ENCODE measurements at places on chromosomes 6 and 20.

DNA sequence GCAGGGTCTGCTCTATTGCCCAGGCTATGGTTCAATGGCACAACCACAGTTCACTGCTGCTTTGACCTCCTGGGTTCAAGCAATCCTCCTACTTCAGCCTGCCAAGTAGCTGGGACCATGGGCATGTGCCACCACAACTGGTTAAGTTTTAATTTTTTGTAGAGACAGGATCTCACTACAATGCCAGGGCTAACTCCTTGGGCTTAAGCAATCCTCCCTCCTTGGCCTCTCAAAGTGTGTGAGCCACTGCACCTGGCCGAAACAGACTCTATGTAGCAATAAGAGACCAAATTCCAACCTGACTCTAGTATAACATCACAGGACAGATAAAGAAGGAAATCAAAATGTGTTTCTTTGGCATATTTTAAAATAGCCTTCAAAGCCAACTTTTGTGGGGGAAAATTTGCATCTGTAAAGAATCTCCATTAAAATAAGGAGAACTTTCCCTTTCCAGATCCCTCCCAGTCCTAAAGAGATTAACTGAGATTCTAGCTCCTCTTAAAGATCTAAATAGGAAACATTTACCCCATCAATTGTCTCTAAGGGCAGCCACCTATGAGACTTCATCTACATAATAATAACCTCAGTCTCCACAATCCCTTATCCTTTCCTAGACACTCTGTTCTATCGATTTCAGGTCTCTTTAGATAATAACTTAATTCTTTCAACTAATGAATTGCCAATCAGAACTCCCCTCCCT, 94.7 kb upstream of the PLCB4 start:
- no peak for DNase-seq

DNA sequence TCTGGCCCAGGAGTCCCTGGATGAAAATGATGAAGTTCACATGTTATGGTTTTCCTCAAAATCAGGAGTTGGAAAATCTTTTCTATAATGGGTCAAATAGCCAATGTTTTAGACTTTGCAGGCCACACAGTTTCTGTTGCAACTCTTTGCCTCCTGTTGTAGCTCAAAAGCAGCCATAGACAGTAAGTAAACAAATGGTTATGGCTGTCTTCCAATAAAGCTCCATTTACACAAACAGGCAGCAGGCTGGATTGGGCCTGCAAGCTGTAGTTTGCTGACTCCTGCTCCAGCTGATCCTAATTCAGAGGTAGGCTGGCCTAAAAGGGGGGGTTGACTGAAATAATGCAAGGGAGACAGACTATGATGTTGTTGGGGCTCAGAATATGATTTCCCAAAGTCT, 33.0 kb downstream of the METTL24 start:
- DNase-seq, result no peak

DNA sequence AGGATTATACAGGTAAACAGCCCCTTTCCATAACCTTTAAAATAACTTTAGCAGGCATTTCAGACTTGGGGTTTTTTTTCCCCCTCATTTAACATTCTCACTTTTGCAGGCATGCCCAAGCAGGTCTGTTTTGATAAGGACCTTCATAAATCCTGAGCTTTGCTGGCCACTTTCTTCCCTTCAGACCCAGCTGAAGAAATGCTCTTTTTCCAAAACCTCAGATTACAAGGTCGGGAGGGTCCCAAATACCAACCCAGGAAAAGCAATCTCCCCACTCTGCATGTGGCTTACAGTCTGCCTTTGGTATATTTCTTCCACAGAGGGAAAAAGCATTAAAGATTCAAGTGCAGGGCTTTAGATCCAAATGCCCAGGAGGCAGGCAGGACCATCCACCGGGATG, 6.8 kb downstream of the NFATC2 start:
- DNase-seq, result no peak

GRCh38 chr6:46014511-46015118, 1.0 kb downstream of the CLIC5 start:
- peak; percentile 27 for DNase-seq

DNA sequence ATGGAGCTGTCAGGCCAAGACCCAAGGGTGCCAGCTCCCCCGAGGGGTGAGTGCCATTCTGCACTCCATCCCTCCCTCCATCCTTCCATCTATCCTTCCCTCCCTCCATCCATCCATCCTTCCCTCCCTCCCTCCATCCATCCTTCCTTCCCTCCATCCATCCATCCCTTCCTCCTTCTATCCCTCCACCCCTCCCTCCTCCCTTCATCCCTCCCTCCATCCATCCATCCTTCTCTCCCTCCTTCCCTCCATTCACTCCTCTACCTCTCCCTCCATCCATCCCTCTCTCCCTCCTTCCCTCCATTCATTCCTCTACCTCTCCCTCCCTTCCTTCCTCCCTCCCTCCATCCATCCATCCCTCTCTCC, 41.3 kb upstream of the MRGBP start:
- no peak for DNase-seq

DNA sequence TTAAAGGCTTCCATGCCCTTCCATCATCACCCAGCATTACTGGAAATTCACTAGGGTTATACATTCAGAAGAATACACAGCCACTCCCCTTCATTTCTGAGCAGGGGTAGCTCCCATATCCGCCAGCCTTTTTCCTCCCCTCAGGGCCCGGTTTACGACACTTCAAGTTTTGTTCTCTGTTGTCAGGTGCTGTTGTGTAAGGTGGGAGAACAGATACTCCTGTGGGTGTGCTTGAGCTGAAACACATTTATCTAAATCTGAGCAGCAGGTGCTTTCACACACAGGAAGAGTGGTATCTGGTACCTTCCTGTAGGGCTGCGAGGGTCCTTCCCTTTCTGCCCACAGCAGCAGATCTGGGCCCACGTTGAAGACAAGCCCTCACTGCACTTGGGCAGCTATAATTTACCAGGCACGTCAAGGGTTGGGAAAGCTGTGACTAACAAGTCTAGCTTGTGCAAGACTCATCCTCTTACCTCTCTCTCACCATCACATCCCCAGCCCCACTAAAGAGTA, 215.8 kb upstream of the RREB1 start:
- DNase-seq, result no peak

DNA sequence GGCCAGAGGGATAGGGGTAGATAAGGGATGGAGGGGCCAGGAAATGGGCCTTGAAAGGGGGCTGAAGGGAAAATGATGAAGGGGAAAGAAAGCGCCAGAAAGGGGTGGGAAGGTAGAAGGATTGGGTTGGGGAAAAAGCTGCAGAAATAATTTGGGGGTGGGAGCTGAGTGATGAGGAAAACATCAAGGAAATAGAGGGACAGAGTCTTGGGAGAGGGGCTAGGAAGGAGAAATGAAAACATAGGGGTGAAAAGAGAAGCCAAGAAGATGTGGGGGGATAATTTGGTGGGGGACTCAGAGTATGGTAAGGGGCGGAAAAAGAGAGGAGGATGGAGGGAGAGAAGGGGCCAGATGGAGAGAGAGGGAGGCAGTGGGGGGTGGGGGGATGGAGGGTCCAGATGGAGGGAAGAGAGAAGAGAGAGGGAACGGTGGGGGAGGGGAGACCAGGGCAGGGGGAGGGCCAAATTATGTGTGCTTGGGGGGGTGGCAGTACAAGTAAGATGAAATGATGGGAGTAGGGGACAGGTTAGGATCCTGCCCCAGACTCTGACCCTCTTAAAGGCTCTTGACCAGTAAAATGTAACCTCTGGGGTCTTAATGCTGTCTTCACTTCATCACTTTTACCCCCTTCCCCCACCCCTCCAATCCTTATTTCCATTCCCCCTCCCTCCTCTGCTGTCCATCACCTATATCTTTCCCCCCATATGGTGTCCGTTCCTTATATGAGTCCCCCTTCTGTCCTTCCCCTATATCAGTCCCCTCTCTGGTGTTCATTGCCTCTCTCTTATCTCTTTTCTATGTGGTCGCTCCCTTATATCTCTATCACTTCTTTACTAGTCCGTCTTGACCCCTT, 852 bp downstream of the SYNGAP1 start:
- no peak for DNase-seq

DNA sequence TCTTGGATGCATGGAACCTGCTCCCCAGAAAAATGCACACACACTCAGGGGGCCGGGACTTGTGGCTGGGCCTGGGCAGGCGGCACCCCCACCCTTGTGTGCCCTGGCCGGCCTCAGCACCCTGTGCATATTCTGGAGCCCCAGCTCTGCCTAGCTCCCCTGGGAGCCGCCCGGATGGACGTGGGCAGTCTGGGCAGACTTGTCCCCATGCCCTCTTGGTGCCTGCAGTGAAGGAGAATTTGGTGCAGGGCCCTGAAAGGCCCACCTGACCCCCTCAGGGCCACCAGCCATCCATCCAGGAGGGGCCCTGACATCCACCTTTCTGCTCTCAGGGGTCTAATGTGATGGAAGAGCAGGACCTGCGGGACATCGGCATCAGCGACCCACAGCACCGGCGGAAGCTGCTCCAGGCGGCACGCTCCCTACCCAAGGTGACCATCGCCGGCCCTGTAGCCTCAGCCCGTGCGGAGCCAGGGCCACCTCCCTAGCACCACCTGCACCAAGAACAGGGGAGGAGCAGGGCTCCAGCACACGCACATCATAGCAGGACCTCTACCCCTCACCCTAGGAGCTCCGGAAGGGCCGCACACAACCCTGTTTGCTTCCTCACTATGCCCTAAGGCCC, 62.8 kb downstream of the TCP11 start:
- no peak for DNase-seq

DNA sequence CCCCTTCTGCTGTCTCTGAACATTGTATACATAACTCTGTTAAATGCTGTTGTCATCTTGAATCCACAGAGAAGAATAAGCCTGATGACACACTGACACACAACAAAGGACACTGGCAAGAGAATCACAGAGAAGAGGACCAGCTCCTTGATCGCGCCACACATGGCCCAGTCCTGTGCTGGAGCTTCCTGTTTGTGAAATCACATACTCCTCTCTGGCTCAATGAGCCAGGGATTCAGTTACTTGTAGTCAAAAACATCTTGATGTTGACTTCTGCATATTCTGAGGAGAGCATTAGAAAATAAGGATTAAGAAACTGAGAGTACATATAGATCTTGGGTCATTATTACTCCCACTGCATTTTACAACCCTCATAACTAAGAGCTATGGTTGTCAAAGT, 100.1 kb downstream of the EPB41L2 start:
- no peak for DNase-seq

GRCh38 chr6:157681041-157681650, 141.9 kb upstream of the SNX9 start:
- no peak for DNase-seq

DNA sequence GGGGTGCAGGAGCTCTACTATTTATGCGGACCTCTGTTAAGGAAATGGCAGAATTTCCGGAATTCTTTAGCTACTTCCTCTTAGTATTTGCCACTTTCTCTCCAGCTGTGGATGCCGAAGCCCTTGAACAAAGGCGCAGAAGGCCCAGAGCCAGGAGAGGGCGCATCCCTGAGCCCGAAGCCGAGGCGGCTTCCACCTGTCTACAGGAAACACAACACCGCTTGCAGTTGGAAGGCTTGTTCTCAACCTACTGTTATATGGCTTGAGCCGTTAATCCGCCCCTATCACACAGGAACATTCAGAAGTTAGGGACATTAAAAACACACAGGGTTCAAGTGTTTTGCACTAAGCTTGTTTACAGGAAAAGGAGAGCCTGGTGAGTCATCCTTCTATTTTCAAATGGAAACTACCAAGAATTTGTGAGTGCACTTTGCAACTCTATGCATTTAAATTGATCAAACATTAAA, 417.1 kb downstream of the BCKDHB start:
- DNase-seq, result peak; percentile 21

DNA sequence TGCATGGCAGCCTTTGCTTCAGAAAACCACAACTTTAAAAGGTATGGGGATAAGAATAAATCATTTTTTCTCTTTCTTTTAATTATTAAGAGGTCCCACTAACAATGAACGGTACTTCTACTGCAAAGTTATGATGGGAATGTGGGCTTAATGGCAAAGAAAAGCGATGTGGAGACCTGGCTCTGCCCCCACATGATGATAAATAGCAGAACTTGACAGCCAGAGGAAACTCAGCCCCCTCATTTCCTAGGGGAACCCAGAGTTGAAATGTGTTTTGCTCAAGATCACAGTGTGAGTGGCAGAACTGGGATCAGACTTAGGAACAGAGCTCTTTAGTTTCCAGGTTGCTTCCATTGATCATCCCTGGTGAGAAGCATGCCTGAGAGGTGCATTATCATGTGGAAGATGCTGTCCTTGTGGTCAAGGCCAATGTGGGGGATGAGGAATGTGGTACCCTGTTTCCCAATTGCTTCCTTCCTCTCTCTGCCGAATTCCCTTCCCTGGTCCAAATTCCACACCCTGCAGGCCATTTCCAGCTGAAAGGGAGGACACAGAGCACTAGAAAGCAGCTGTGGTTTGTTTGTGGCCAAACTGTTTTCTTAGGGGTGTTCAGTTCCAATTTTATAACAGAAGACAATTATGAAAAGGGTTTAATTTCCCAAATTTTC, 66.0 kb downstream of the BACH2 start:
- no peak for DNase-seq

DNA sequence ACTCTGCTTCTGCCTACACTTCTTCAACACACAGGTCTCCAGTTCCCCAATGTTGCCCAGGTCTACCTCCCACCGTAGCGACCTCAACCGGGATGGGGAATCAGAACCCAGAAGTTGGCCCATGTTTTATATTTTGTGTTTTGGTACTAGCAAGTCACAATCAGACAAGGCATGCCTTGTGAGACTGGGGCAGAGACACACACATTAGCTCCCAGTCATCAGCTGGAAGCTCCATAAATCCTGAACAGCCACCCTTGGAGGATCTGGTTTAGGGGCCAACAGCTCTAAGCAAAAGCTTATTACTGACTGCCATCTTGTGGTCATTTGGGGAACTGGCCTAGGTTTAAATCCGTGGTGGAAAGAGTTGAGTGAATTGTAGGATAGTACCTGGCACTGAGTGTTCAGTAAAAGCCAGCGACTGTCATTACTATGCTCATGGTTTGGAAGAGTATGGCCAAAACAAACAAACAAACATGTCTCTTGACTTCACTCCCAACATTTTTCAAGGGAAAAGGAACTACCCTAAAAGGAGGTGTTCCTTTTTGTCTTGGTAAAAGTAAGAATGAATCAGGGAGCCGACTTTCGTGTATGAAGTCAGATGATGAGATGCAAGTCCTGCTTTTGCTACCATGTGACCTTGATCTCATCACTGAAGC, 40.5 kb downstream of the PIM1 start:
- DNase-seq, result peak; percentile 90

DNA sequence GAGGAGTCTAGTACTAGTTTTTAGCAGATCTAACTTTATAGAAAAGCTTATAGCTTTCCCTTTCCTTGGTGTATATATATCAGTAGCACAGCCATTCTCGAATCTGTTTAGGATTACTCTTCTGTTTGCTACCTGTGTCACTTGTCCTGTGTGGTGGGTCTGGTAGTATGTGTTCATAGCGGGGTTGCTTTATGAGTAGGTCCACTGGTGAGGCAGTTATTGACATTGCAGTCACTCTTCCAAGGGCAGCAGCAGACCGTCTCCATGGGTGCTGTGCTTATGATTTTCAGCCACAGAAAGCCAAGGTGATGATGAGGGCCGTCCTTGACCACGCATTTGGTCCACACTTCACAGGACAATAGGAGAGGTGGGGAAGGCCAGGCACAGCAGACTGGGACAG, 171.5 kb downstream of the CDKAL1 start:
- peak; percentile 60 for DNase-seq

GRCh38 chr6:85402922-85403321, 47.0 kb upstream of the NT5E start:
- no peak for DNase-seq

Measured in activated CD4-positive, alpha-beta T cell treated with anti-CD3 and anti-CD28 coated beads, Interleukin-10, Interleukin-2, amounts not matched to agents 100 ng/mL and 50 ng/mL, durations not matched to agents 16 hours and 8 hours (primary cell).